H9 (cell line): ENCODE measurements at places on chromosomes 5 and 9. TPM values are rescaled to one million over a fixed set of nuclear protein-coding genes. Genes with fewer than 3 reads are reported as not detected.
A peak's percentile ranks its signal among the peaks of the same experiment; 100 is the strongest.

DNA sequence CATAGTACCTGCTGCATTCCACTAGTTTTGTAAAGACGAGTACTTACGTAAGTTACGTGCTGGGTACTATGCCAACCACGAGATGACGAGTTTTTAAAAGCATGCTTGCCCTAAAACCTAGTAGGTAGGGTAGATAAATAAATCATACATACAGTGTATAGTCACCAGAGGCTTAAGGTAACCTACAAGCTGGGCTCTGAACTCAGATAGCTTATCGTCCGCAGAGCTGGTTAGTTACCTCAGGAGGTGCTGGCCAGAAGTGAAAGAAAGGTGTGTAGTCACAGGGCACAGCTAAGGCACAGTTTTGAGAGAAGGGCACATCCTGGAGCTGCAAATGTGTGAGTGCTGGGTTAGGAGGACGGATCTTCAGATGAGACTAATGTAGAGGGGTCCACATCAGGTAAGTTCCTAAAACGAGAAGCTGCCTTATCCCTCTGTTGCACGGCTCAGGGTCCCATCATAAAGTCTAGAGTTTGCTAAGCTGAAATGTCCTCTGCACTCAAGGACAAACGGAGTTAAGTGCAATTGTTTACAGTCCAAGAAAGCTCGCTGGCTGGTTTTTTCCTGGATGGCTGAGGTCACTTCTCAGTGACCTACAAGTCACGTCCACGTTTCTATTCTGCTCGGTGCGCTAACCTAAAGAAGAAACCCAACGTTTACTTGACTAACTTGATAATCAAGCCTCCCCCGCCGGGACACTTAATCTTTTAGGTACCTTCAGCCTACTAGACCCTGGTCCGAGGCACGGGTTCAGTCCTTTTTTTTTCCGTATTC is 1.1 kb upstream of the SNX24 start:
- no peaks in the 10 kb centered on the region for H3K27me3 ChIP-seq
- H3K27ac ChIP-seq = no peak overlapping the region
- H3K4me3 ChIP-seq = peak overlapping the region; percentile 74
- no peaks in the 10 kb centered on the region for H3K36me3 ChIP-seq
- no peak for DNase-seq
- peaks cover 7% of the 10 kb centered on the region for H3K4me1 ChIP-seq

DNA sequence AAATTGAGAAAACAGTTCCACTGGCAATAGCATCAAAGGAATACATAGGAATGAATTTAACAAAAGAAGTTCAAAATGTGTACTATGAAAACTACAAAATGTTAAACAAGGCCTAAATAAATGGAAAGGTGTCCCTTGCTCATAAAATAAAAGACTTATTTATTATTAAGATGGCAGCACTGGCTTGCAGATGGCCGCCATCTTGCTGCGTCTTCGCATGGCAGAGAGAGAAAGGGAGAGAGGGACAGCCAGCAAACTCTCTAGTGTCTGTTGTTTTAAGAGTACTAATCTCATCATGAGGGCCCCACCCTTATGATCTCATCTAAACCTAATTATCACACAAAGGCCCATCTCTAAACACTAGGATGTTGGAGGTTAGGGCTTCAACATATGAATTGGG is 47.1 kb downstream of the ABLIM3 start:
- no peak overlapping the region for H3K27ac ChIP-seq
- no peaks in the 10 kb centered on the region for H3K36me3 ChIP-seq
- H3K27me3 ChIP-seq = no peaks in the 10 kb centered on the region
- no peaks in the 10 kb centered on the region for H3K4me1 ChIP-seq

Gene UGT3A1
- 1.8 and 2.0 TPM in 2 replicates for total RNA-seq

Gene SLCO6A1
- 0.46 and 0.77 TPM in 2 replicates for total RNA-seq

Gene SYK
- 7.9 and 8.0 TPM in 2 replicates for total RNA-seq
